Neural cell (in vitro differentiated cells): ENCODE measurements at places on chromosomes 4 and X. TPM values are rescaled to one million over a fixed set of nuclear protein-coding genes. Genes with fewer than 3 reads are reported as not detected.

SORBS2 gene
- polyA plus RNA-seq: 46.0 and 56.1 TPM in 2 replicates

GAGE12H gene
- polyA plus RNA-seq: not detected in 2 replicates

CDX4 gene
- not detected in 2 replicates for polyA plus RNA-seq

PLXNB3 gene
- polyA plus RNA-seq: 0.48 and 0.76 TPM in 2 replicates

GRID2 gene
- polyA plus RNA-seq: 14.9 and 18.4 TPM in 2 replicates

PTCHD1 gene
- 10.0 and 12.0 TPM in 2 replicates for polyA plus RNA-seq
